ENCODE measurements at places on chromosomes 11 and 22. TPM values are rescaled to one million over a fixed set of nuclear protein-coding genes. Genes with fewer than 3 reads are reported as not detected.

The MPEG1 gene
- total RNA-seq: 9.4 TPM

The RBMXL2 gene
- total RNA-seq: not detected

The P2RY2 gene
- total RNA-seq: 10.2 TPM

The XPNPEP3 gene
- 19.5 TPM for total RNA-seq

The PITPNM1 gene
- total RNA-seq: 32.7 TPM

The PLA2G6 gene
- 7.6 TPM for total RNA-seq

The RABL2B gene
- 12.7 TPM for total RNA-seq

The TECTA gene
- 0.88 TPM for total RNA-seq

The CCS gene
- 13.9 TPM for total RNA-seq

The PRG3 gene
- not detected for total RNA-seq

The GAL3ST1 gene
- total RNA-seq: not detected

The KCNK4 gene
- not detected for total RNA-seq

The SLC22A12 gene
- total RNA-seq: not detected

The LRRC56 gene
- total RNA-seq: not detected

The RHOD gene
- total RNA-seq: 17.1 TPM

The APOL4 gene
- 1.7 TPM for total RNA-seq

The MICAL2 gene
- total RNA-seq: 110 TPM

The YIF1A gene
- 71.5 TPM for total RNA-seq

The RAC2 gene
- 1.4 TPM for total RNA-seq

The CALCA gene
- 4.7 TPM for total RNA-seq

The SAC3D1 gene
- total RNA-seq: 4.9 TPM

The LBHD1 gene
- total RNA-seq: 1.8 TPM

The FOLR1 gene
- total RNA-seq: 0.21 TPM

The ADORA2A gene
- total RNA-seq: 1.7 TPM

The TBX10 gene
- not detected for total RNA-seq

The DESI1 gene
- 35.9 TPM for total RNA-seq

The WT1 gene
- 2.2 TPM for total RNA-seq

The CTSW gene
- 1.5 TPM for total RNA-seq

The KRTAP5-8 gene
- not detected for total RNA-seq

The LMO2 gene
- total RNA-seq: 4.5 TPM

The ANKK1 gene
- total RNA-seq: 0.24 TPM

The FJX1 gene
- total RNA-seq: 7.2 TPM

All from heart left ventricle (tissue), 16 donors.